NCI-H2081 (cell line): ENCODE measurements at places on chromosomes 5 and 9.

DNA sequence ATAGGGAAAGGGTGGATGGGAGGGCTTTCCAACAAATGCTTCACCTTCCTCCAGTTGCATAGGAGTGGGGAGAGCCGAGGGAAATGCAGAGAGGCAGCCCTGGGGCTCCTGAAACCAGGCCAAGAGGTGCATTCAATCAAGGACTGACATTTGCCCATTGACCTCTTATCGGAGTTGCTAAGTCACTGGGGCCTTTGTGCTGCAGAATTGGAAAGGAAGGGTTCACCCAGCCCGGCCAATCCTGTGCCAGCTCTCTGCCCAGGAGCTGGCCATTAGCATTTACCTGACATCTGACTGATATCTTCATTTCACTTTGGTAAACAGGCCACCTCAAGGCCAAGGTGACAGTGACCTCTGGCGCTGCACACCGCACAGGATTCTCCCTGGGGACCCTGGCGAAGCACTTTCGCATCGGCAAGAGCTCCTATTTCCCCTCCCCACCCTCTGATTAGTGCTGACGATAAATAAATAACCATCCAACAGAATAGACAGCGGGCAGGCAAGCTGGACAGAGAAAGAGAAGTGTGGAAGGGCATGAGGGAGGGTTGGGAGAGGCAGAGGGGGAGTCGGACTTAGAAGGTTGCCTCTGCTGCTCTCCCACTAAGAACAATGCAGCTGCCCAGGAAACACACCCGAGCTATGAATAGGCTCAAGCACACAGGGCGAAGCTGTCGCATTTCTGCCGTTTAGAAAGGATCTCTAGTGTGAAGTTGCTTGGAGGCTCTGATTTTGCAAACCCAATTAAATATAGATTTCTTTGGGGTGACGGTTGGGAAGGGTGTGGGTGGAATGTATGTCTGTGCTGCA is 57.0 kb upstream of the BOD1 start:
- no peak for DNase-seq

DNA sequence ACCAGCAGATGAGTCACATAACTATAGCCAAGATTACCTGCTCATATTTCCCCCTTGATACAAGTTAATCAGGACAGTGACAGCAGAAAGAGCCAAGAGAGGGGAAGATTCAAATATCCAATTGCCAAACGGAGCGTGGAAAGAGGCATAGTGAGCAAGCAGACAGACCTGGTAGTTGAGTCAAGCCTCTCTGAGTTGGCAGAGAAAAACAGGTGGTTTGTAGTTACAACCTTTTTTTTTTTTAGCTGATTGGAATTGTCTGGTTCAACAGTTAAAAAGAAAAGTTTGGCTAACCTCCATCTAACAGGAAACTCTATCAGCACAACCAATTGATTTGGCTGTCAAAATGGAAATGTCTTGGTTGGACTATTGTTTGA is 272.1 kb downstream of the TLE1 start:
- DNase-seq, result no peak

DNA sequence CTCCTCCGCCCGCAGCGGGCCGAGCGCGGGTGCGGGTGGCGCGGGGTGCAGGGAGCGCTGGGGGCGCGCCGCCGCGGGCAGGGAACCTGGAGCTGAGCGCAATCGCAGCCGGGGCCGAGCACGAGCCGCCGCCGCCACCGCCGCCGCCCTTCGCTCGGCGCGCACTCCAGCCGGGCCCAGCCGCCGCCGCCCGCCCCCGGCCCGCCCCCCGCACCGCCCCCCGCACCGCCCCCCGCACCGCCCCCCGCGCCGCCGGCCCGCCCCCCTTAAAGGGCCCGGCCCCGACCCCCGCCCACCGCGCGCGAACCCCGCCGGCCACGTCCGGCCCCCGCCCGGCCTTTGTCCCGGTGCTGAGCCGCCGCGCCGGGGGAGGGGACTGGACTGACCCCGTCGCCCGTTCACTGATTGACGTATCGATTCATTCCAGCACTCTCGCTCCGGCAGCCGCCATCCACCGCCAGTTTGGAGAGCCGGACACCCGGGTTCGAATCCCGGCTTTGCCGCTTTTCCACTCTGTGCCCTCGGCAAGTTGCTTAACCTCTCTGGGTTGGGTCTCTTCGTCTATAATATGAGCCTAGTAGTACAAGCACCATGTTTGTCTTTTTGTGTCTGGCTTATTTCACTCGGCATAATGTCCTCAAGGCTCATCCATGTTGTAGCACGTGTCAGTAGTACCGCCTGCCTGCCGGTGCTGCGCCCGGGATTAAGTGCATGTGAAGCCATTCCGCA is at the start of gene SH3PXD2B:
Gene SH3PXD2B, minus strand, starts transcription at position 168 of the 729 bp plus-strand sequence. CDS start 173 bp downstream, outside the sequence.
- DNase-seq, result peak; percentile 45

GRCh38 chr5:80189201-80189600 is 66.6 kb downstream of the SERINC5 start:
- DNase-seq, result no peak

DNA sequence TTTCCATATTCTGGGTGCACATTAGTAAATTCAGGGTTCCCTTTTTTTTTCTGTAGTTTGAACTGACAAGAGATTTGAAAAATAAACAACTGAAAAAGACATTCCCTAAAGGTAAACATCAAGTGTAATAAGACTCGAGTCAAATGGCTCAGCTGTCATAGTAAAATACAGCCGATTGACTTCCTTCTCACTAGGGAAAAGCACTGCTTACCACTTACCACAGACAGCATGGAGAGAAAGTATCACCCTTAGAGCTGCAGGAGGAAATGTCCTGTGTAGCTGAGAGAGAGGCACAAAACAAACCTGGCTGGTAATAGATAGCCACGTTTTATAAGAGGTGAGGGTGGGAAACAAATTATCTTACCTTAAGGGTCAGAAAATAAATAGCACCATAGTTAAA is 12.1 kb upstream of the DMAC1 start:
- DNase-seq, result peak; percentile 9

- no peak for DNase-seq
These were observed 98.2 kb downstream of the USP20 start for GRCh38 chr9:129933185-129934040.

DNA sequence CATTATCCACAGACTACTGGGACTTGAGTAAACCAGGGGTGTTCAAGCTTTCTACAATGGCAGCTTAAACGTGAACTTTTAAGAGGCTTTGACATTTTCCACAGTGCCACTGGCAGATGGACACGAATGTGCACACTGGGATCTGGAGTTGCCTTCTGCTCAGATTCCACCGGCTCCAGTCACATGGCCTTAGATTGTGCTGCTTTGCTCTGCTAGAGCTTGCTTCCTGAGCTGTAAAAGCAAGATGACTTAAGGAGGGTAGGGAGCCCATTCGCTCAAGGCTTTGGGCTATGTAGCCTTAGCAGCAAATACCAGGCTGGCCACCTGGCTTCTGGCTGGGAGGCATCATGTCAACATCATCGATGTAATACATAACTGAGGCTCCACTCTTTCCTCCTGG is 436.9 kb downstream of the MED10 start:
- DNase-seq, result no peak

DNA sequence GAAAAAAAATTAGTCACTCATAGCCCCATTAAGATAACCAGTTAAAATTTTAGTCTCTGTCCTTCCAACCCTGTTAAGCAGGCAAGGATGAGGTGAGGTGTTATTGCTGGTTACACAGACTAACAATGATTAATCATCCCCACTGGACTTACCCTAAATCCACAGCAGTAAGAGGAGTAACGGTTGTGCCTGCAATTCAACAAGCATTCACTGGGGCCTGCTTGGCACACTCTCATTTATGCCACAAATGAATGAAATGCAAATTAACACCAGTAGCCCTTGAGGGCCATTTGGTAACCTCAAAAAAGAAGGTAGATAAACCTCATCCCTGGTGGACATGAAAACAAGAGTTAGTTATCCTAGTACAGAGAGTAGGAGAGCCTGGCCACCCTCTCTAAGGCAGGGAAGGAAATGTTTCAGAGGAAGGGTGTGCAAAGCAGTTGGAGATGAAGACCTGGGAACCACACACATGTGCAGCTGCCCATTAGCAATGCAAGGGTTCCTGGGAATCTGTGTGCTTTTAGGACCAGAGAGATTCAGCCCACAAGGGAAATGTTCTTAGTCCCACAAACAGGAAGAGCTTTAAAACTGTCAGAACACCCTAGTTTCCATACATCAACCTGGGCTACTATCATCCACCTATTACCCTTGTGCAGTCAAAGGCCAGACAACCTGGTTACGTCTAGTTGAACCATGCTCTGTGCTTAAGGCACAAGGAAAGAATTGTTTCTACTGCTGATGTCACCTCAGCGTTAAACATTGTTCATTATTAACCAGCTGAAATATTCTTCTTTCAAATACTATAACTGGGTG is 7.7 kb downstream of the LHFPL2 start:
- DNase-seq, result no peak

GRCh38 chr5:95134326-95134725 is 150.6 kb downstream of the MCTP1 start:
- DNase-seq, result no peak

DNA sequence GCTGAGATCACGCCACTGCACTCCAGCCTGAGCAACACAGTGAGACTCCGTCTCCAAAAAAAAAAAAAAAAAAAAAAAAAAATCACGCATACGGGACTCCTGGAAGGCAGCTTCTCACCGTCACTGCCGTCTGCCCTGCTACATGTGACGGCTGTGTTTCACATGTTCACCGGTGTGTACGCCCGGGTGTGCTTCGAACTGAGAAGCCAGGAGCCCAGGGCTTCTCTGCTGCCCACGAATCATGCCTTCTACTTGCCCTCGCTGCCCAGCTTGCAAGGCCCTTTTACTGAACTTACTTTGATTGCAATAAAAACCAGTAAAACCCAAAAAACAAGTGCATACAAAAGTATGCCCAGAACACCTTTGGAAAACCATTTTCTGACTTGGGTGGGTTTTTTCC is 5.8 kb upstream of the NKD2 start:
- DNase-seq, result no peak

- no peak for DNase-seq
These were observed 13.9 kb downstream of the IFNA1 start for GRCh38 chr9:21454149-21454548.

GRCh38 chr5:116301110-116301509 is 216.3 kb downstream of the COMMD10 start:
- DNase-seq, result no peak

DNA sequence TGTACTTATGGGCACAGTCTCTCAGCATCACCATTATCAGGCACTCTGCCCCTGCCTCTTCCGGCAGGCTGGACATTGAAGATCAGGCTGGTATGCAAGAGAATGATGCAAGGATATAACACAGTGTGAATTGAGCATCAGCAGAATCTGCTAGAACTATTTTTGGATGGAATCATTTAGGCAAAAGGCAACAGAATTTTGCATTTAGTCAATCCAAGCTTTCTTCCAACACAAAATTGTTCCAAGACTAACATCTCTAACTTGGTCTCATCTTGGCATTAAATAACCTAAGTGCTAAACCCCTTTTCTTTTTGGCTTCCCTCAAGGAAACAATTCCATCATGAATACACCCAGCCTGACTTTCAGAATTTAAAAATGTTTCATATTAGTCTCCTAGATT is 339.9 kb downstream of the PRELID2 start:
- no peak for DNase-seq

GRCh38 chr5:59027145-59027907 is 444.5 kb downstream of the RAB3C start:
- DNase-seq, result no peak

DNA sequence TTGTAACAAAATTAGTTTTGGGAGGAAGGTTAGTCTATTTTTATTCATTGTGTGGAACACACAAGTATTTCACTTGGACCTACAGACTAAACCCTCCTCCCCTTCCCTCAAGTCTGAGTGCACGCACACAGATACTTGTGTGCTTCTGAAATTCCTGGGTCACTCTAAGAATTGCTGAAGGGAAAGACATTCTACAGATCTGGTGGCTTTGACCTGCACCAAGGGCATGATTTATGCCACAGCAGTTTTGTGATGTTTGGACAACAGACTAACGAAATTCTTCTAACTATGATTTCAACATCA is 150.5 kb downstream of the ARL15 start:
- no peak for DNase-seq

DNA sequence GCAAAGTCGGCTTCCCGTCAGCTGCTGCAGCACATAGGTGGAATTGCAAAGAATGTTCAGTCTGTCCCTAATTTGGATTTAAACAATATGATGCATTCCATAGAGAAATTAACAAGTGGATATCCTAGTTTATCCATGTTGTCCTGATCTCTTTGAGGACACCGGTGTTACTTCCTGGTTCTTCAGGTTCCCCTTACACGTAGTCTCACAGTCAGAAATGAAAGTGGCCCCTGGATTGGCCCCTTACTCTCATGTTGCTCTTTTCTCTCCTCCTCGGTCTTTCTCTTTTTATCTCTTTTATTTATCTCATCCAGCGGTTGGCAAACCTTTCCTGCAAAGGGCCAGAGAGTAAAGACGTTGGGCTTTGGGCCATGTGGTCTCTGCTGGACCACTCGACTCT is 265.1 kb downstream of the GAS1 start:
- no peak for DNase-seq

DNA sequence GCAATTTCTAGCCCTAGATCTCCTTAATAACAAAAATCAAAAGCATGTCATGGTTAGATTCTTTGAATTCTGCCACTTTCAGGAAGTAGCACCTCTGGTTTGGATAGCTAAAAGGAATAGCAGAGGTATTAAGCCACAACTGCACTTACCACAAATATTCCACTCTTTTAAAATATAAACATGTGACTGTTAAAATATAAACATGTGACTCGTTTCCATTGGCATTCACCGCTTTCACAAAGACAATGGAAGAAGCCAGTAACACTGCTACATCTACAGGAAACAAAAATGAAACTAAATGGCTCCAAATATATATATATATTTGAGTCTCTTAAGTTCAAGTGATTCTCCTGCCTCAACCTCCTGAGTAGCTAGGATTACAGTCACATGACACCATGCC is 222.9 kb downstream of the ARL15 start:
- no peak for DNase-seq

- no peak for DNase-seq
These were observed 32.7 kb downstream of the OSMR start for GRCh38 chr5:38878391-38879077.

- DNase-seq, result no peak
These were observed 8.9 kb upstream of the ZNF483 start for GRCh38 chr9:111516061-111516465.

GRCh38 chr5:109750463-109750862 is 60.7 kb downstream of the MAN2A1 start:
- no peak for DNase-seq

- DNase-seq, result no peak
These were observed 1071.9 kb upstream of the ARRDC3 start for GRCh38 chr5:92455011-92455410.

DNA sequence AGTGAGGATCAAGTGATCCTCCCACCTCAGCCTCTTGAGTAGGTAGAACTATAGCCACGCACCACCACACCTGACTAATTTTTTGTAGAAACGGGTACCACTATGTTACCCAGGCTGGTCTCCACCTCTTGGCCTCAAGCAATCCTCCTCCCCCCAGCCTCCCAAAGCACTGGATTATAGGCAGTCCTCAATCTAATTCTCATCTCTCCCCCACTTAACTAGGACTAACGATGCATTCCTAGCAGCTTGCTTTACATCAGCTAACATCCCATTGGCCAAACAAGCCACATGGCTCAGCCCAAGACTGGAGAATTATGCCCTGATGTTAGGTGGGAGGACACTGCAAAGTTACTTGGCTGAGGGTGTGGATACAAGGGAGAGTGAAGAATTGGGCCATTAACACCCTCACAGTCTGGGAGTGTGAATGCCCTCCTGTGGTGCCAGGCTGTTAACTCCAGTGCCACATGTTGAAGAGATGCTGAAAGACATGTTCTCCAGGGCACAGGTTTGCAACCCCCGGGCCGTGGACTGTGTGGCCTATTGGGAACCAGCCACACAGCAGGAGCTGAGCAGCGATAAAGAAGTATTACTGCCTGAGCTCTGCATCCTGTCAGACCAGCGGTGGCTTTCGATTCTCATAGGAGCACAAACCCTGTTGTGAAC is 5.3 kb upstream of the ZNF367 start:
- no peak for DNase-seq

GRCh38 chr9:122695696-122696095 is 20.8 kb downstream of the OR1L3 start:
- DNase-seq, result no peak
